Right cardiac atrium (tissue), 5 donors: ENCODE measurements at places on chromosomes 6 and 20. TPM values are rescaled to one million over a fixed set of nuclear protein-coding genes. Genes with fewer than 3 reads are reported as not detected.

DNA sequence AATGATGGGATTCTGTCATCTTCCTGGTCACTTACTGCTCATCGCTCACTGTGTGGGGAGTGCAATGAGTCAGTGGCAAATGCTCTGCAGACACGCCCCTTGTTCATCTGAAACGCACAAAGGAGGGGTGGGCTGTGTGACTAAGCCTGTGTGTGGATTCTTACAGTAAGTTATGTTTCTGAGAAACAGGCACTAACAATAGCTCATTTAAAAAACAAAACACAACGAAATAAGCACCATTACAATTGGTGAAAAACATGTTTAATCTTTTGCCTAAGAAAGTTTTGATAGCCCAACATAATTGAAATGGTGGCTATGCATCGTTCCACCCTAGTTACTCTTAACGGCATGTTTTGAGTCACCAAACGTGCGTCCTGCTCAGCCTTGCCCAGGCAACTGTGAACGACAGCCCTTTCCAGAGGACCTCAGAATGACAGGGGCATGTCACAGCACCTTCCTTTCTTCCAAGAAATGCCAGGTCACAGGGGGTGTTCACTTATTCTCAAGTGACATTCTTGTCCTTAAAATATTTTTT lies 118.4 kb upstream of the SGK1 start:
- no peak for DNase-seq

DNA sequence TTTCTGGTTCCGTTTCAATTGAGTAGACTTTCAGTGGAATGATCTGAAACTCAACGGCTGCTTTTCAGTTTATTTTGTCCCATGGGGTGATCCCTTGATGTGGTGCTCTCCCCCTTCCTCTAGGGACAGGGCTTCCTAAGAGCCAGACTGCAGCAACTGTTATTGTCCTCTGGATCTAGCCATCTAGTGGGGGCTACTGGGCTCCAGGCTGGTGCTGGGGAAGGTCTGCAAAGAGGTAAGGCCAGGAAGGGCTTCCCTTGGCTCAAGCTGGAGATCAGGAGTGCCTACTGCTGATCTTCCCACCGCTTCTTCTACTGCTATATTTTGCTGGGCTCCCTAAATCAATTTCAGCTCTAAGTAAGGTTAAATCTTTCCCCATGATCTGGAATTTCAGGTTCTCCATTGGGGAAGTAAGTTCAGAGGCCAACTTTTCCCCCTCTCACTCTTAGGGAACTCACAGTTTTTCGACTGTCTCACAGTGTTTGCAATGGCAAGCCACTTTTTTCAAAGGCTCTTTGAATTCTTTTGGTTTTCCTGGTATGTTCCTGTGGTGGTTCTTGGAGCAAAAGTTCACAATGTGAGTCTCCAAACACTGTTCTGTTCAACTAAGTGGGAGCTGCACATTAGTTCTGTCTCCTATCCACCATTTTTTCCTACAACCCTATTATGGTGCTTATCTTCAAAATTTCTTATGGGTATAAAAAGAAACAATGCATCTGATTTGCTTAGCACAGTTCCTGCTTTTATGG lies 286.2 kb upstream of the EXOC2 start:
- DNase-seq = no peak

DNA sequence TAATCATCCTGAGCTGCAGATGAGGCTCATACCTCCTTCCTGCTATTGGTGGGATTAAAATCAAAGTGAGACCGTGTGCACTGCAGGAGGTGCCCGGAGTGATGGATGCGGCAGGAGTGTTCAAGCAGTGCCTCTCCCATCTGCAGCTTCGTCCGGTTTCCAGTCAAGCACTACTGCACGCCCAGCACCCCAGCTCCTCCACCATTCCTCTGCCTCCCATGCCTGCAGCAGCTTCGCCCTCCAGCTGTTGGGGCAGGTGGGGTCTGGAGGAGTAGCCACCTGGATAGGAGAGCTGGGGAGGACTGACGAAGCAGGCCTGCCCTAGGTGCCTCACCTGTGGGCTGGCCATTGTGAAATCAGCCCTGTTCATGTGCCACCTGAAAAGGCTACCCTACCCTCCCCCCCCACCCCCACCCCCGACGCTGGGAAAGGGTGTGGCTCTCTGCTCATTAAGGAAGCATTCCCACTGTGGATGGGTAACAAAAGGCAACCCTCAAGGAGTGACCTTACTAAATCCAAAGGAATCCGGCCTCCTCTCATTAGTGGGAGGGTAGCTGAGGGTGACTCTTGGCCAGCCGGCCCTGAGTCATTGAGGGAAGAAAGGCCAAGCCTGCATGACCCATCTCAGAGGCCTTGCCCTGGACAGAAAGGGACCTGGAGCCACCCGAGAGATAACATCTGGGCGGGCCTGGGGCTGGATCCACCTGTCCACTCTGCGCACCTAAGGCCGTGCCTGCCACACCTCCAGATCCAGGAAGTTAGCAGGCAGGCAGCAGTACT lies 115.9 kb upstream of the ARMC2 start:
- no peak for DNase-seq

DNA sequence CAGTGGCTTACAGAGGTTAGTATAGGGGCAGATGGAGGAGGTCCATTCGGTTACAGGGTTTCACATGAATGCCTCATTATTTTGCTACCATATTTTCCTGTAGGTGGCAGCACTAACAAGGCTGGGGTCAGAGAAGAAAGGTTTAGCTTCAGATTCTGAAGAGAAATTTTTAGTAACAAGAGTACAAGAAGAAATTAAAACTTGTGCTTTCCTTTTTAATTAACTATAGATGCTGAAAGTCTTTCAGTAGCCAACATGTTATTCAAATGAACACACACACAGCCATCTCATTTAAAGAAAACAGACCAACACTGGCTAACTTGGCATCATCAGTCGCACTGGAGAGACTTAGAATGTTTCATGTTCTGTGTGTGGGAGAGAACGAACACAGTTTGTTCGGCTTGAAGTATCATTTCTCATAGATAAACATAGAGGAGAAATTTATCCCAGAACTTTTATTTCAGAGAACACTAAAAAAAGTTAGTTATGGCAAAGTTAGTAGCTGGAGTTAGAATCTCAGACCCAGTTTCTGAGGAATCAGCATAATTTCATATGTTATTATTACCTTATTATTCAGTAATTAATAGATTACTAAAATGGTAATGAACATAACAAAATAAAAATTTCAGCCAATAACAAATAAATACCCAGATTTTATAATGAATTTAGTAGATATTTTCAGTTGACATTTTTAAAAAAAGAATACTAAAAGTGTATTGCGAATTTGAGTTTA lies 314.0 kb upstream of the RSPO3 start:
- DNase-seq = no peak

DNA sequence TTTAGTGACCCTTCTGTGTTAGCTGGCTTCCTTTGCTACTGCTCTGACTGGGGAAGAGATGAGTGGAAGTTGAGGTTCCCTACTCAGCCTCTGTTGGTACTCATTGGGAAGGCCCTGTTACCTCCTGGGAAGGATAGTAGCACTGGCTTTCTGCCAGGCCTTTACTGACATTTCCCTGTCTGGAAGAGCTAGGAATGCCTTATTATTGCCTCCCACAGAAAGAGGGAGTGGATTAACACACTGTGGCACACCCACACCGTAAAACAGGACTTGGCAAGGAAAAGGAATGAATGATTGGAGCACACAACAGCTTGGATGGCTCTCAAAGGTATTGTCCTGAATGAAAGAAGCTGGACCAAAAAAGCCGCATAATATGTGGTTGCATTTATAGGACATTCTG lies 12.2 kb downstream of the ZNF831 start:
- no peak for DNase-seq

DNA sequence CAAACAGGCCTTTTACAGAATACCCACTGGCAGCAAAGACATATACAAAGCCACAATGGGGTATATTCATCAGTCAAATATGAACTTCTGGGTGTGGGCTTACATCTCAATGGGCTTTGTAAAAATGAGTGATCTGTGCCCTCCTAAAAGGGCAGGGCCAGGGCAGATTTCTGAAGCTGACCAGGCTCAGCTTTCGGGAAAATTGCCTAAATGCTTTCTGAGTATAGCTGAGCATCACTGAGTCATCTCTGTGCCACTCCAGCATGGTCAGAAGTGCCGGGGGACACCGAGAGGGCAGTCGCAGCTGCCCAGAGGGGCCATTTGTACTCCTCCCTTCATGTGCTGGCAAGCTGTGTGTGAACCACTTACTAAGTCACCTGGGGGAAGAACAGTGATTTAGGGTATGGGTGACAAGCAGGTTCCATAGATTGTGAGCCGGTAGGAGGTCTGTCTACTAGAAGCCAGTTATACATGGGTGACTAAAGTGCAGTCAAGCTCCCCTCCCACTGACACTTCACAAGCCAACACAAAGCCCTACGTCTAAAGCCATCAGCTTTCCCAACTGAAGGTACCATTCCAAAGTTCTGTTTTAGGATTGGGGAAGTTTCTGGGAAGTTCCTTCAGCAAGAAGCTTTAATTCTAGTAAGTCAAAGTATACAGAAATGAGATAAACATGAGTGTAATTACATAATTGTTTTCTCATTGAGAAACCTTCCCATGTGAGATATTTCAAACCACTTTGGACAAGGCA lies 147.6 kb upstream of the TAB2 start:
- peak; percentile 49 for DNase-seq

DNA sequence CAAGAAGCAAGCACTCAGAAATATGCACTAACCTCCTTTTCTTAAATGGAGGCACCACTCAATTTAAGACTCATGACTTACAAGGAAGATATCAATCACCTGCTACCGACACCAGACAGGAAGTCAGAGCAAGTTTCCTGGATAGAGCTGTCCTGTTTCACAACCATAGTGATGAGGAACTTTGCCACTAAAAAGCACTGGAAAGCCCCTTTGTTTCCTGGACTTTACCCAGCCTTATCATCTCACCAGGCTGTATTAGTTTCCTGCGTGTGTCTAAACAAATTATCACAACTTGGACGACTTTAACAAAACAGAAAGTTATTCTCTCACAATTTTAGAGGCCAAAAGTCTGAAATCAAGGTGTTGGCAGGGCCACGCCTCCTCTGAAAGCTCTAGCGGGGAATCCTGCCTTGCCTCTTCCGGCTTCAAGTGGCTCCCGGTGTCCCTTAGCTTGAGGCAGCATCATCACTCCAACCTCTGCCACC lies 253.8 kb upstream of the STXBP5 start:
- no peak for DNase-seq

DNA sequence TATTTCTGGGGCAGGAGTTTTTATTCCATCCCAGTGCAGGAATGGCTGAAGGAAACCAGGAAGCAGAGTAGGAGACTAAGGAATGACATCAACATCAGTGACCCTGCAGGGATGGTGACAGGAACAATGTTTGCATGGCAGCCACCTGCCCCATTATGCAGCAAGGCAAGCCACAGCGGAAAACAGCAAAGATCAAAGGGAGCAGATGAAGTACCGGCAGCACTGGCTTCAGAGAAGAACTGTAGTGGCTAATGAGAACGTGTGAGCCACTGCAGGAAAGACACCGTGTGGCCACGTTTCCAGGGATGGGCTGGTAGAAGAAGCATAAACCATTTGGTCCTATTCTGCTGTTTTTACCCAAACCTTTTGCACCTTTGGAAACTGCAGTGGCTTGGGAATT lies 52.9 kb upstream of the TAB2 start:
- DNase-seq = no peak

GRCh38 chr6:42692137-42692911 lies 30.1 kb downstream of the PRPH2 start:
- no peak for DNase-seq

DNA sequence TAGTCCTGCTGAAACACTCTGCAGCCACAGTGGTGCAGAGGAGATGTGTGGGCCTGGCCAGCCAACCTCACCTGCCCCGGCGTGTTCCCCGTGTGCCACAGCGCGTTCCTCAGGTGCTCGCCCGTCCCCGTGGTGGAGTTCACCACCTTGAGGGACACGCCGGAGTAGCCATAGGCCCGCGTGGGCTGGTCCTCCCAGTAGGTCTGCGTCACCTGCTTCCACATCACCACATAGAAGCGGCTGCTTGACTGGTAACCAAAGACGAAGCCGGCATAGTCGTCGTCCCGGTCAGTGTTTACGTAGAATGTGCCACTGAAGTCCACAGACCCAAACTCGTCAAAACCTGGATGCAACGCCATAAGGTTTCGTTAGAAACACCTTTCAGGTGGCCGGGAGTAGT lies 31.5 kb downstream of the THBS2 start:
- DNase-seq = no peak

DNA sequence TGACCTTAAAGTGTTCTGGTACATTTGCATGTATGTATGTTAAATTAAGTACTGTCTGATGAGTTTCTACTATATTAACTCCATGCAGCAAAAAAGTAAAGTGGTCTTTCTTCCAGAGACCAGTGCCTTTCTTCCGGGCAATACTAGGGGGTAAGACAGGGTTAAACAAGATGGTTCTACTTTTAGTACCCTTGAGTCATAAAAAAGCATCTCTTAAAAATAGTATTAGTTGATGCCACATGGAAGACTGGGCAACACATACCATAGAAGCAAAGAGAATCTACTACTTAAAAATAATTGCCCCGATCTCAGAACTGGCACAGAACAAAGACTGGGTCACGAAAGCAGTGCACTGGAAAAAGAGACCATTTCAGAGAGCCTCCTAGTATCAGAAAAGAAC lies 66.2 kb downstream of the SESN1 start:
- DNase-seq = no peak

GRCh38 chr20:17490501-17490900 lies 40.7 kb downstream of the BFSP1 start:
- no peak for DNase-seq

- DNase-seq = no peak
Measured at GRCh38 chr6:117118490-117118889, 146.9 kb upstream of the VGLL2 start.

- DNase-seq = no peak
Measured at GRCh38 chr6:106572436-106572835, 56.9 kb downstream of the RTN4IP1 start.

DNA sequence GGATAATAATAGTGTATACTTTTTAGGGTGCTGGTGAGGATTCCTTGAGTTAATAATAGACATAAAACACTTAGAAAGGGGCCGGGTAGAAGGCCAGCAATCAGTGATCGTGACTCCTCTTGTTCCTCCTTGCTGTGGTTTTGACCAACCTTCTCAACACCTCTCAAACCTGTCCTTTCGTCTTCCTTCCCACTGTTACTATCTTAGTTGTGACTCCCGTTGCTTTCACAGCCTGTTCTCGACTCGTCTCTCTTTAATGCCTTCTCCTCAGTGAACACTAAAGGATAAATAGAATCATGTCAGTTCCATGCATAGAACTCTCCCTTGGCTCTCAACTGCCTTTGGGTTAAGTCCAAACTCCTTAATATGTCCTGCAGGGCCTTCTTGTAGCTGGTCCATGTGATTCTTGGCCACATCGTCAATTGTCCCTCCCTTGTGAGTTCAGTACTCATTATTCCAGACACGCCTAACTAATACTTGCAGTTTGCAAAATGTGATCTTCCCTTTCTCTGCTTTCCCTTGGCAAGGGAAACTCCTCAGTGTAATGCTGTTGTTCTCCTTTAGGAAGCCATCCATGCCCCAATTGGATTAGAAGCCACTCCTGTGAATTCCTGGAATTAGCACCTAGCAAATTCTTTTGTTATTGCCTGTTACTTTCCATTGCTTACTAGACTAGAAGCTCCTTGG lies 164.9 kb downstream of the UTRN start:
- DNase-seq = peak; percentile 42

GRCh38 chr20:43843096-43843964 lies 71.3 kb upstream of the TOX2 start:
- DNase-seq = no peak

- no peak for DNase-seq
Measured at GRCh38 chr20:35039846-35040489, 52.6 kb downstream of the TRPC4AP start.

Gene KCNK5
- 1.4 TPM for polyA plus RNA-seq

Gene ME1
- 33.2 TPM for polyA plus RNA-seq

Gene SLC2A10
- polyA plus RNA-seq = 4.6 TPM

Gene HLA-DRB1
- 30.1 TPM for polyA plus RNA-seq

Gene LY6G6D
- polyA plus RNA-seq = not detected

Gene FAM83C
- not detected for polyA plus RNA-seq

Gene CTCFL
- not detected for polyA plus RNA-seq

Gene RBPJL
- polyA plus RNA-seq = not detected
